ENCODE measurements at places on chromosomes 11 and 22.
A peak's percentile ranks its signal among the peaks of the same experiment; 100 is the strongest.

DNA sequence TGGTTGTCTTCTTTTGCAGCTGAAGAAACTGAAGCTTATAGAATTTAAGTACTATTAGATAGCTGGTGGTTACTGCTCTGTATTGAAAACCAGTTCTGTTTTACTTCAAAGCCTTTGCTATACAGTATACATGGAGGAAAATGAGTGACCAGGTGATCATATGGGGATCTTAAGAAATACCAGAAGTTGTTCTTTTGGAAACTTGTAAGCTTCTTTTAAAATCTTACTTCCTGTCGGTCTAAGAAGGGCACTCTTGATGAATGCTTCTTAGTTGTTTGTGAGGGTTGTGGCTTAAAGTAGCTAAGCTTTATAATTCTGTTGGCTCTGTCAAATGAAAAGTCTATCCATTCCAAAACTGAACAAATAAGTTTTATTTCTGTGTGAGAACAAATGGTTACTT lies 55.2 kb downstream of the PDE3B start:
- DNase-seq = no peak

- DNase-seq = no peak
Measured at GRCh38 chr11:84930863-84931262, 696.3 kb downstream of the DLG2 start.

DNA sequence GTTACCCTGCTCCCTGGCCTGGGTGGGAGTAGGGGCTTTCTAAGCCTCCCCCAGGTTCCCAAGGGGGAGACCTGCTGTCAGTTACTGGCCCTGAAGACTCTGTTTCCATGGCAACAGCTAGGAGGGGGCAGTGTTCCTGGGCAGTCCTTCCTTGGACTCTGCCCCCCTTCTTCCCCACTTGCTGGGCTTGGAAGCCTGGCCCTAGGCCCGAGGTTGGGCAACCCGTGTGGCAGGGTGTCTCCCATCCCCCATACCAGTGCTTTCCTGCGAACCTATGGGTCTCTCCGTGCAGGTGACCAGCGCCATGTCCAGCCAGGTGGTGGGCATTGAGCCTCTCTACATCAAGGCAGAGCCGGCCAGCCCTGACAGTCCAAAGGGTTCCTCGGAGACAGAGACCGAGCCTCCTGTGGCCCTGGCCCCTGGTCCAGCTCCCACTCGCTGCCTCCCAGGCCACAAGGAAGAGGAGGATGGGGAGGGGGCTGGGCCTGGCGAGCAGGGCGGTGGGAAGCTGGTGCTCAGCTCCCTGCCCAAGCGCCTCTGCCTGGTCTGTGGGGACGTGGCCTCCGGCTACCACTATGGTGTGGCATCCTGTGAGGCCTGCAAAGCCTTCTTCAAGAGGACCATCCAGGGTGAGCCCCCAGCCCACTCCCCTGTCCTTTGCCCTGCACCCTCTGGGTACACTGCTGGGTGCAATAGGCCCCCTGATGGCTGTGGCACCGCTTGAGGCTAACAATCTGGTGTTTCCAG lies 1.7 kb downstream of the ESRRA start:
- no peak for DNase-seq

GRCh38 chr11:34302046-34302921 lies 55.5 kb downstream of the ABTB2 start:
- DNase-seq = no peak

- no peak for DNase-seq
Measured at GRCh38 chr11:7524462-7525235, 10.8 kb downstream of the PPFIBP2 start.

- peak; percentile 81 for DNase-seq
Measured at GRCh38 chr11:65425105-65425970, 2.7 kb downstream of the NEAT1 start.

DNA sequence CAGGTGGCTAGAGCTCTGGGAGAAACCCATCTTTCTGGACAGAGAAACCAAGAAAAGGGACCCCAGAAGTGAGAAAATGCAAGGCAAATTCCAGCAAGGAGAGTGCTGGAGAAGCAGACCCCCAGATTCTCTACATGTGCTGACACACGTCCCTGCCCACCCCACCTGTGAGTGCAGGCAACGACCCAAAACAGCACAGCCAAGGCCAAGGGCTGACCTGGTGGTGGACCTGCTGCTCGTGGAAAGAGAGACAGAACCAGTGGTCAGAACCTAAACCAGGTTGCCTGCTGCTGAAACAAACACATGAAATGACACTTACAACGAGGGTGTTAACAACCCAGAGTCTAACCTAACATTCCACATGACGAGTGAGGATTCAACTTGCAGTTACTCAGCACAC lies 24.6 kb downstream of the TRMU start:
- DNase-seq = no peak

- no peak for DNase-seq
Measured at GRCh38 chr22:26983311-26983710, 325.9 kb downstream of the MIAT start.

DNA sequence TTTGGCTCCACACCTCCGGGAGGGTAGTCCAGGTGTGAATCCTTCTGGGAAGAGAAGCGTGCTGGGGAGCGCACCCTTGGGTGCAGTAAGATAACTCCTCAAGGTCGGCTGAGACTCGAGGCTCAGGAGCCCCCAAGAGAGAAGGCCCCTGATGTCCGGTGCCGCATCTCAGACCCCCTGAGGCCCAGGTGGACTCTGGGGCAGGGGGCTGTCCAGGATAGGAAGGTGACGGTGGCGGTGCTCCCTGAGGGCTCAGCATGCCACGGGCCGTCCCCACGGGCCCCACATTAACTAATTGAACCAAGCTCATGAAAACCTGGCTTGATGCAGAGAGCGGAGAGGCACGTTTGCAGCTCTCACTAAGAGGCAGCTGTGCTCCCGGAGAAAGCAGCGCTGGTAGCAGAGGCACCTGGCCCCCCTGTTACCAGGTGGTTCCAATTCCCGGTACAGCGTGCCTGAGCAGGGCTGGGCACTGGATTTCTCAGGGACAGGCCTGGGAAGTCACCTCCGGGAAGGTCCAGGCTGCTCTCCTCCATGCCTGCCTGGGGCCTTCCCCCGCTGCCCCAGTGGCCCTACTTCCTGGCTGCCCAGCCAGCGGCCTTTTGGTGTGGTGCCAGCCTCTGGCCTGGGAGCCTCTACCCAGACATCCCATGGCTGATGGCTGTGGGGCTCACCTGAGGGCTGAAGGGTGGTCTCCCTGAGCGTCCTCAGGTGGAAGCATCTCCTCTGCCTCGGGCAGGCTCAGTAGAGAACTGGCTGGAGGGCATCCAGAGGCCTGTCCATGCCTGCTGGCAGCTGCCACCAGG lies 1.1 kb downstream of the KCNQ1 start:
- no peak for DNase-seq

- DNase-seq = no peak
Measured at GRCh38 chr22:17436382-17436980, 67.2 kb downstream of the CECR2 start.

GRCh38 chr11:130141561-130142341 lies 17.8 kb upstream of the ST14 start:
- DNase-seq = no peak

GRCh38 chr11:125626288-125626950 lies 1.5 kb downstream of the CHEK1 start:
- DNase-seq = no peak

DNA sequence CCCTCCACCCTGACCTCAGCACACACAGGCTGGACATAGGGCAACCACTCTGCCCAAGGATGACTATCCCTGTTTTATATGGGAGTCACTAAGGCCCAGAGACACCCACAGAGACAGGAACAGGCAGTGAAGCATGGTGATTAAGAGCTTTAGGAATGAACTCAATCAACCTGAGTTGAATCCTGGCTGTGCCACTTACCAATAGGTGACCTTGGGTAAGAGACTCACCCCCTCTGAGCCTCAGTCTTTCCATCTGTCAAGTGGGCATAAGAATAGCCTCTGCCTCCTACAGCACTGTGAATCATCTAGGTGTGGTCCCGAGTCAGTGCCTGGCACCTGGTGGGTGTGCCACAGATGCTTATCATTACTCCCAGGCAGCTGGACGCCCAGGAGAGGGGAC lies 6.8 kb downstream of the CRYBB1 start:
- DNase-seq = no peak

DNA sequence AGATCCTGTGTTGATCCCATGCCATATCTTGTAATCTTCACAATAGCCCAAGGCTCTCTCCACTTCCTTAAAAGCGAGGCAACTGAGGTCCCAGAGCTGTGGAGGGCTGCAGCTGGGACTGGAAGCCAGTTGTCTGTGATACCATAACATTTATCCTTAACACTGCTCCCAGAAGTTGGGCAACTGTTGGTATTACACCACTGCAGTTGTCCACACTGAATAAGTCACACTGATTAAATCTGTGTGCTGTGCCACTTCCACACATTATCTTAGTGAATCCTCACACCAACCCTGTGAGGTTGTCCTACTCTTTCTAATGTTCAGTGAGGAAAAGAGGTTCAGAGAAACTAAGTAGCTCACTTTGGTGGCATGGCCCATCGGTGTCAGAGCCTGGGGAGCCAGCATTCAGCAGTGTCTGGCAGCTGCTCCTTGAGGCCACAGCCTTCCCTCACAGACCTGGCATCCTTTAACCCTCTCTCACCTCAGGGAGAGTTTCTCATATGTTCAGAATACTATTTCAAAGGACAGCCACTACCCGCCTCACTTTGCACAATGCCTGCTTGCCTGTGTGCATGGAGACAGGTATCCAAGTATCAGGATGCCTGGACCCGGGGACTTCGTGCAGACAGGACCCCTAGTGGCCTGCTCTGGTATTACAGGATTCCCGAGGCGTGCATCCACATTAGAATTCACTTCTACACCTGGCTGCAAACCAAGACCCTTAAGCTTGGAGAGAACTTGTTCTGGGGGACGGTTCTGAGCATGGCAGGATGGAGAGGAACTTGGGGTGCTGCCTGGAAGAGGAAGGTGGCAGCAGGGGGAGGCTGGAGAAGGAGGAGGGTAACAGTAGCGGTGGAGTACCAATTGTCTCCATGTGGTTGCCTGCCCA lies 221.9 kb upstream of the TBCEL start:
- DNase-seq = no peak

DNA sequence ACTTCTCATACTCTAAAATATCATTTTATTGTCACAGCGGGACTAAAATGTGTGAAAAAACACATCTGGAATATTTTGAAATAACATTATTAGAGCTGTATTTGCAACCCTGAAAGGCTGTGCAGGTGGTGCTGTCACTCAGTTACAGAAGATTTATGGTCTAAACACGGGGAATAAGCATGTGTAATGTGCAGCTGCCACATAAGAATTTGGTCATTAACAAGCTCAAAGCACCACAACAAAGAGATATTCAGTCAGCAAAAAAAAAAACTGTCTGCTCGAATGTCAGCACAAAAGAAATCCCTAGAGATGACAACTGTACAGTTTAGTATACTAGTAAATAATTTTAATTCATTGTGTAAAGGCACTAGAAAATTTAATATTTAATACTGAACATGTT lies 31.3 kb downstream of the TMEM123 start:
- no peak for DNase-seq

DNA sequence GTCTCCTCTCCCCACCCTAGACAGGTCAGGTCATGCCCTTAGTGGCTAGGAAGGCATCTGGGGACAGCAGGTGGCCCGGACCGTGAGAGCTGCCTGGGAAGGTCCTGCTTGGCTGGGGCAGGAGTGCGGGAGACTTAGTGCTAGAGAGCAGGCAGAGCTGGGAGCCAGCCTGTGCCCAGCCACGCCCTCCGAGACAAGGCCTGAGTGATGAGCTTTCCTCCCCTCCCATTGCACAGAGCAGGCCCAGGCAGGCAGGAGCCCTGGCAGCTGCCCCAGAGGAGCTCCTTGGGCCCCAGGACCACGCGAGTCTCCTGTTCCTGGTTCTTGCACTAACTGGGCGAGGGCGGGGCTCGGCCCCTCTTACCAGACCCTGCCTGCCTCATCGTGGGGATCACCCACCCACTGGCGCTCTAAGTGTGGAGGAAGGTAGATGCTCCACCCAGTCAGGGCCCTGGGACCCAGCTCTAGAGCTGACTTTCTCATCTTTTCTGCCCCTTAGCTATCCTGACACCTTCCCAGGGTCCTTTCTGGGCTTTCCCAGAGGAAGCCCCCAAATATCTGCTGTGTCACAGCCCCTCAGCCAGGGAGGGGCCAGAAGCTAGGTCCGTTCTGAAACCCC lies 44.9 kb downstream of the MACROD1 start:
- DNase-seq = no peak

- DNase-seq = no peak
Measured at GRCh38 chr22:20792966-20793728, 19.2 kb downstream of the SERPIND1 start.

- no peak for DNase-seq
Measured at GRCh38 chr11:75667831-75668450, 897 bp downstream of the MAP6 start.

GRCh38 chr11:75823415-75823814 lies 8.4 kb downstream of the UVRAG start:
- DNase-seq = no peak

GRCh38 chr22:18994701-18995326 lies 58.7 kb upstream of the PRODH start:
- DNase-seq = no peak

DNA sequence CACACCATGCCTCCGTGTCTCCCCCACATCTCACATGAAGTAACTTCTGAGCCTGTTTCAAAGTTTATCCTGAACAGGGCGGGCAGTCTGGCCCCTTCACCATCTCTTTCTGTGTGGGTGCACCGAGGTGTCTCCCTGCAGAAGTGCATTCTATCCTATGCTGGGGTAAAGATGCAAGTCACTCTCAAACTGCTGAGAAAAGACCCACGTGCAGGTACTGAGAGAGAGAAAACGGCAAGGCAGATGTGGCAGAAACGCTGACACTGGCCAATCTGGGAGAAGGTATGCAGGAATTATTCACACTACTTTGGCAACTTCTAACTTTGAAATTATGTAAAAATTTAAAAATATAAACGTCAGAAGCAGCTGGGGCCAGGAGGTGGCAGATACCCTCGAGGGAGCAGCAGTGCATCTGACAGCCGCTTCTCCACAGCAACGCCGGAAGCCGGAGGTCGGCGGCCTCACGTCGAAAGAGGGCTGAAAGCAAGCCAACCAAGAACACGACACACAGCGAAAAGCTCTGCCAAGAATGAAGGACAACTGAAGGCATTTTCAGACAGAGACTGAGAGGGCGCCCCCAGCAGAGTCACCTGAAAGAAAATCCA lies 34.2 kb upstream of the MOB2 start:
- DNase-seq = no peak

GRCh38 chr22:19577422-19577966 lies 53.3 kb upstream of the CLDN5 start:
- no peak for DNase-seq

- DNase-seq = no peak
Measured at GRCh38 chr11:95461858-95462257, 230.9 kb upstream of the SESN3 start.

GRCh38 chr11:3036419-3036818 lies 20.8 kb downstream of the CARS1 start:
- DNase-seq = no peak

DNA sequence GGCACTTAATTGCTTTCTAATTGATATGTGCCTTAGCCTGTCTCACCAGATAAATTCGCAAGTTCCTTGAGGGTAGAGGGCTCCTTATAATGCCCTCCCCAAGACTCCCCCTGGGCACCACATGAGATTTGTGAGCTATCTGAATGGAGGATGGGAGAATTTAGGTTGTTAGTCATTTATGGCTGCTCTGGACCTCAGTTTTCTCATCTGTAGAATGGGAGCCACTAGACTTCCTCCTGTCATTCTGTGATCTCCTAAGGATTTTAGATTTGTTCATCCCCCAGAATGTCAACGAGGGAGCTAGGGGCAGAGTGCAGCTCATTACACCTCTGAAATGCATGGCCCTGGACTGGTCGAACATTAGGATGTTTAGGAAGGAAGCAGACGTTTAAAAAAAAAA lies 294.6 kb downstream of the MIAT start:
- DNase-seq = no peak

GRCh38 chr11:65870706-65871681 lies 1.6 kb downstream of the EFEMP2 start:
- no peak for DNase-seq

- no peak for DNase-seq
Measured at GRCh38 chr22:42198226-42198625, 67.6 kb upstream of the CYP2D6 start.

All from activated CD4-positive, CD25-positive, alpha-beta regulatory T cell treated with anti-CD3 and anti-CD28 coated beads, Interleukin-2, amount 50 U/mL, for 16 hours (primary cell).